ENCODE measurements at places on chromosomes 4 and X.
A peak's percentile ranks its signal among the peaks of the same experiment; 100 is the strongest.

GRCh38 chr4:33421887-33422286 is 2701.7 kb downstream of the PCDH7 start:
- no peak for DNase-seq

DNA sequence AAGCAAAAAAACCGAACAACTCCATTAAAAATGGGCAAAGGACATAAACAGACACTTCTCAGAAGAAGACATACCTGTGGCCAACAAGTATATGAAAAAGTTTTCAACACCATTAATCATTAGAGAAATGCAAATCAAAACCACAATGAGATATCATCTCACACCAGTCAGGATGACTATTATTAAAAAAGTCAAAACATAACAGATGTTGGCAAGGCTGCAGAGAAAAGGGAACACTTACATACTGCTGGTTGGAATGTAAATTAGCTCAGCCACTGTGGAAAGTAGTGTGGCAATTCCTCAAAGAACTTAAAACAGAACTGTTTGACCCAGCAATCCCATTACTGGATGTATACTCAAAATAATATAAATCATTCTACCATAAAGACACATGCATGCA is 436.3 kb downstream of the KLHL13 start:
- DNase-seq = no peak

DNA sequence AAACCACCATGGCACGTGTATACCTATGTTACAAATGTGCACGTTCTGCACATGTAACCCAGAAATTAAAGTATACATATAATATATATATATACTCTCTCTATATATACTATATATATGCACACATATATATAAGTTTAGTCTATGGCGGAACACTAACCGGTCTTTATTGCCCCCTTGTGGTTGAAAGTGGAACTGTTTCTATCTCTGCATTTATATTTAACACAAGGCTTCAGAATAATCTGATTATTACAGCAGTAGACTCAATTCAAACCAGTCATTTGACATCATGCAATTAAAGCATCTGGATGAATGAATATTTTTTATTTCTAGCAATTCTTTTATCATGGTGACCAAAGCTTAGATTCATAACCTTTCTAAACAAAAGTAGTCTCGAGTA is 14.6 kb downstream of the RAB9B start:
- DNase-seq = peak; percentile 56

- no peak for DNase-seq
Measured at GRCh38 chrX:153645921-153646488, 998 bp upstream of the DUSP9 start.

- DNase-seq = no peak
Measured at GRCh38 chr4:138759554-138759902, 256.1 kb upstream of the NOCT start.

- DNase-seq = no peak
Measured at GRCh38 chr4:1478766-1479355, 72.6 kb upstream of the NKX1-1 start.

DNA sequence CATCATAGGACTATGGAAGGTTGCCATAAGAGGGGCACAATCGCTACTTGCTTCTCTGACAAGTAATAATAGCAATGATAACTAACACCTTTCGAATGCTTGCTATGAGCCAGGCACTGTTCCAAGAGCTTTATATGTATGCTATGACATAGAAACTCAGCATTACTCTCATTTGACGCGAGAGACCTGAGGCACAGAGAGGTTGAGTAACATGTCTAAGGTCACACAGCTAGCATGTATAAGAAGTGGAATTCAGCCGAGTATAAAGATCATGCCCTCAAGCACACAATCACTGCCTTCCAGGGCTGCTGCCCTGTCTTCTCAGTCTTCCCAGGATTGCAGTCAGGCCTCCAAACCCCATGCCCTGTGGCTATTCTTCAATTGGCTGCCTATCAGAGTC is 19.5 kb downstream of the PJA1 start:
- DNase-seq = no peak

DNA sequence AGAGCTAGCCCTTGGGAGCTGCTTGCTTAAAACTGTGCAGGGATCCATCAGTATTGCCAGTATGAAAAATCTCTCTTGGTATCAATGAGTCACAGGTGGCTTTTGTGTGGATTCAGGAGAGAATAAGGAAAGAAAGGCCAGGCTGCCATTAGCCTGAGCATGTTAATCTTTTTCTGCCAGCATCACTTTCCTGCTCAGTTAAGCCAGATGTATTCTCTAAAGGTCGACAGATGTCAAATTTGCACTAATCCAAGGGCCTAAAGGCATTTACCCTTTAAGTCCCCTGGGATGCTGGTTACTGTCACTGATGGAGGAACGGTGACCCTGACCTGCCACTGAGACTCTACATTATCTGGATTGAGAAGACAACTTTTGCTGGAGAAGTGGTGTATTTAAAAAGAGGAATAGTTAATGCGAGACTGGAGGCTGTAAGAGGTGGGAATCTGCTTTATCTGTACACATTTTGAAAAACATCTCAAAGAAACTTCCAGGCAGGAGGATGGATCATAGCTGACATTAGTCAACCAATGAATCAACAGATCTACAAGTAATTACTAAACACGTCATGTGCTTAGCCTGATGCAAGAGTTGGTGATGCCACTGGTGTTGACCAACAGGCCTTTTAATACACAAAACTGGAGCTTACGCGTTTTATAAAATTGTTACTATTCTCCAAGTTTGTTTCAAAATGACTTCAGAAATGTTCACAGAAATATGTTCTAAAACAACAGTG is 241.4 kb upstream of the ANXA3 start:
- DNase-seq = no peak

Data from choroid plexus epithelial cell (primary cell).